ENCODE measurements at places on chromosomes 1 and 21.
A peak's percentile ranks its signal among the peaks of the same experiment; 100 is the strongest.

DNA sequence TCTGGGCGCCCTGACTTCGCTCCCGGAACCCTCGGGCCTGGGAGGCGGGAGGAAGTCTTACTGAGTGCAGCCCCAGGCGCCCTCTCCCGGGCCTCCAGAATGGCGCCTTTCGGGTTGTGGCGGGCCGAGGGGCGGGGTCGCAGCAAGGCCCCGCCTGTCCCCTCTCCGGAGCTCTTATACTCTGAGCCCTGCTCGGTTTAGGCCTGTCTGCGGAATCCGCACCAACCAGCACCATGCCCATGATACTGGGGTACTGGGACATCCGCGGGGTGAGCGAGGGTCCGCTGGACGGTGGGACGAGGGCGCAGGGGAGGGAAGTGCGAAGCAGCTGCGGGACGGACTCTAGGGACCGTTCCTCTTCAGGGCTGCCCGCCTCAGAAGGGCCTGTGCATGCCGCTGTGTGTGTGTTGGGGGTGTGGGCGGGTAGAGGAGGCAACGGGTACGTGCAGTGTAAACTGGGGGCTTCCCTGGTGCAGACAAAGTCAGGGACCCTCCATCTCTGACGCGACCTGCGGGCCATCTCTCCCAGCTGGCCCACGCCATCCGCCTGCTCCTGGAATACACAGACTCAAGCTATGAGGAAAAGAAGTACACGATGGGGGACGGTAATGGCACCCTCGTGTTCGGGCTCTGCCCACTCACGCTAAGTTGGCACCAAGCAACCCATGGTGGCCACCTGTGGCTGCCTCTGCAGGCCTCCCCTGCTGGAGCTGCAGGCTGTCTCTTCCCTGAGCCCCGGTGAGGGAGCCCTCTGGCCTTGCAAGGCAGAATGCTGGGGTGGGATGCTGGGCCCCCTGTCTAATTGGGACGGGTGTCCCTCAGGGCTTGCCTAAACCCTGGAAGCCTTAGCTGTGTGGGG, at the start of gene GSTM1:
TSS of gene GSTM1 (plus strand) at position 177 of the 859 bp plus-strand sequence. CDS start at position 234, 57 bp downstream.
- peak; percentile 79 for DNase-seq

GRCh38 chr1:57633056-57633455, 209.2 kb upstream of the DAB1 start:
- DNase-seq = no peak

DNA sequence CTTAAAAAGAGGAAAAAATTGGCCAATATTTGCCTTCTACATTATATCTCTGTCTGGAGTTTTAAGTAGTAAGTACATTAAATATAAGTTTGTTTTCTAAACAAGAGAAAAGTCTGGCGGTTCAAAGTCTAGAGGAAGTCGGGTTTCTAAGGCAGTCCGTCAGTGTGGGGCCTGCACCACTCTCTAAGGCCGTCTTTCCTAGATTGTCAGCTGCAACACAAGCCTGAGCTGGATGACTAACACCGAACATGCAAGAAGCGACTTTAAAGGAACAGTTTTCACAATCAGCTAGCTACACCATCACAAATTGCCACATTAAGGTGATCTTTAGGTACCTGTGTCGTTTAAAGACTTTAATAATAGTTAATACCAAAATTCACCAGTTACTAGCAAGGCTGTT, 19.6 kb downstream of the CCSAP start:
- DNase-seq = no peak

GRCh38 chr21:16838331-16838730, 674.5 kb upstream of the CXADR start:
- DNase-seq = no peak

DNA sequence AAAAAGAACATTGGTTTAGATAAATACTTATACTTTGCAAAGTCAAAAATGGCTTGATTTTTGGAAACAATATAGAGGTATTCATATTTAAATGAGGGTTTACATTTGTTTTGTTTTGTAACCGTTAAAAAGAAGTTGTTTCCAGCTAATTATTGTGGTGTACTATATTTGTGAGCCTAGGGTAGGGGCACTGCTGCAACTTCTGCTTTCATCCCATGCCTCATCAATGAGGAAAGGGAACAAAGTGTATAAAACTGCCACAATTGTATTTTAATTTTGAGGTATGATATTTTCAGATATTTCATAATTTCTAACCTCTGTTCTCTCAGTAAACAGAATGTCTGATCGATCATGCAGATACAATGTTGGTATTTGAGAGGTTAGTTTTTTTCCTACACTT, 65.3 kb upstream of the SAMD13 start:
- DNase-seq = no peak

GRCh38 chr1:75203415-75204277, 69.5 kb downstream of the LHX8 start:
- DNase-seq = no peak

All from activated T-helper 1 cell treated with anti-CD3 and anti-CD28 coated beads, Interleukin-2, amount 50 U/mL, for 16 hours (primary cell).